Epithelial cell of esophagus (primary cell): ENCODE measurements at places on chromosomes 11 and 22.

DNA sequence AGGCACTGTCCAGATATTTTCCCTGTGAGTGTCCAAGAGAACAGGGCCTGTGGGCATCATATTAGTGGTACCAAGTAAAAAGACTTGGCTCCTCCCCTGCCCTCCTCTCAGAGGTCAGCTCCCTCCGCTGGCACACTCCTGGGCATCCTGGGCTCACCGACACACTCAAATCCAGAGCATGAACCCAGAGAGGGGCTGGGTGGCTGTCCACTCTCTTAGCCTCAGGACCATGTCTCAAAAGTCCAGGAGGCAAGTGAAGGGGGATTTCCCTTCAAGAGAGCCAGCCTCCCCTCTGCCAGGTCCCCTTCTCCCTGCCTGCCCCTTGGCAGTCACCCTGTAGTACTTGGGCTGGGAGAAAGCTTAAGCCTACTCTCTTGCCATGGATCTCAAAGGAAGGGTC is 10.3 kb downstream of the BCL9L start:
- DNase-seq, result no peak

DNA sequence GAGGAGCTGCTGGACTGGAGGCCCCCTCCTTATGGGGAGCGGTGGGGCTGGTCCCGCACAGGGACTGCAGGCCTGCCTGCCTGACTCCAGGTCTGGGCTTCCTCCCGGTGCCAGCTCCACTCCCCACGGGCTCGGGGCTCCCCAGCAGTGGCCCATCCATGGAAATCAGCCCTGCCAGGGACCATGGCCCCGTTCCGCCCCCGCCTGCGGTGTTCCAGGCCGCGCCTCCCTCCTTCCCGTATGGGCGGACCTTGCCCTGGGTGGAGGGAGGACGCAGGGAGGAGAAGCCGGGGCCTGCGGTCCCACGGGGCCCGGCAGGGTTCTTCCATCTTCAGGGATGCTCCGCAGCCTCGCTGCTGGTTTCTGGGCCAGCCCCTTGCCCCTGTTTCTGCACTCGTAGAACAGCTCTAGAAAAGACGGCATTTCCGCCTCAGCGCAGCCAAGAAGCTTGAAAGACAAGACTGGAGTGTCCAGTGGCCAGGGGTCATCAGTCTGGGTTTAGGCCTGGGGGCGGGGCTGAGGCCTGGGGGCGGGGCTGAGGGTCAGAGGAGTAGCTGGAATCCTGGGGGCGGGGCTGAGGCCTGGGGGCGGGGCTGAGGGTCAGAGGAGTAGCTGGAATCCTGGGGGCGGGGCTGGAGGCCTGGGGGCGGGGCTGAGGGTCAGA is 1330.6 kb downstream of the BRD1 start:
- no peak for DNase-seq

DNA sequence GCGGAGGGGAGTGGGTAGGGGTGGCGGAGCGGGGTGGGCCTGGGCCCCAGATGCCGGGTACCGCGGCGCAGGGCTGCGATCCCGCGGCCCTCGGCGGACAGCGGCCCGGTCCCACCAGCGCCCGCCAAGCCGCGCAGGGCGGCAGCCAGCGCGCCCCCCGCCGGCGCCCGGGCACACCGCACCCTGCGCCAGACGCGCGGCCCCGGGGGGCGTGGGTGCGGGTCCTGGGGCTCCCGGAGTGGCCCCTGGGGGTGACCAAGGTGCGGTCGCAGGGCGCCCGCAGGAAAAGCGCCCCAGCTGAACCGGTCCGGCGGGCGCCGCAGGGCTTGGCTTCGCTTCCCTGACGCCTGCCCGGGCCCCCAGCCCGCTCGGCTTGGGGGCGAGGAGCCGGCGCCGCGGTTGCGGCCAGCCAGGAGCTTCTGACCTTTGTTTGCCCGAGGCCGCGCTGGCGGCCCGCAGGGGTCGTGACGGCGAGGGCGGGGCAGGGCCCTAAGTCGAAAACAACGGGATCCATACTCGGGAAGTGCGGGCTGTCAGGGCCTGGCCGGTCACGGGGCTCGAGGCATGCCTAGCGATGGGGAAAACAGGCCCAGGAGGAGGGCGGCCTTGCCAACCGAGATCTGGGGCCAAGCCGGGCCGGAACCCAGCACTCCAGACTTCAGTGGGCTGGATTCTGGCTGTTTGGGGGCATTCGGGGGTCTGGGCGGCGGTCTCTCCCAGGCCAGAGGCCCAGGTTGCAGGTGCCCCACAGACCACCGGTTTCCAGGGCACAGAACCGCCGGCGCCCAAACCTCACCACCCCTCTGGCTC is 581 bp upstream of the AP5B1 start:
- no peak for DNase-seq

DNA sequence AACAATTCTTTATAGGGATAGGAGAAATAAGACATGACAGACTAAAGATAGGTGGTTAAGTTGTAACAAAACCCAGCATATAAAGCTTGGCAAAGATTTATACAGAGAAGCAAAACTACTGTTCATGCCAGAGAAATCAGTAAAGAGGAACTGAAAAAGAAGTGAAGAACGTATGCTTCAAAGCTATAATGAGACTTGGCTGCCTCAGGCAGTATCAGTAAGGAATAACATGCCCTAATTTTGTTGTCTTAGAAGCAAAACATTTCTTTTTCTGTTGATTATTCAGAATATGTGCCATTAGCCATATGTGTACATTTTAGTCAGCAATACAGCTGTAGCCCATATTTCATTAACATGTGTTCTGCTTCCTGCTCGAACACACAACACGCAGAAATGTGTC is 403.2 kb downstream of the NELL1 start:
- no peak for DNase-seq

DNA sequence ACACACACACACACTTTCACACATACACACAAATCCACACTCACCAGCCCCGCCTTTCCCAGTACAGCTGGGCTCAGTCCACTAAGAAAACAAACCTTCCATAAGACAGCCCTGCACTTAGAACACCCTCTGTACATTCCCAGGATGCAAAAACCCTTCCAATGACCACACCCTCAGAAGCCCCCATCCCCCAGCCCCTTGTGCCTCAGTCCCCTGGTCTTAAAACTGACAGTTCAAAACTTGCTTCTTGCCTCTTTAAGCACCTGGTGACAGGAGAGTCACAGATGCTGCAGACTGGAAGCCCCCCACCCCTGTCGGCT is 23.0 kb downstream of the APLNR start:
- no peak for DNase-seq

GRCh38 chr22:22955866-22956535 is 68.4 kb downstream of the IGLL5 start:
- DNase-seq, result peak; percentile 75

- DNase-seq, result no peak
Measured at GRCh38 chr22:28141614-28142013, 222.6 kb upstream of the PITPNB start.
